Fibroblast of skin of left quadriceps (primary cell): ENCODE measurements at places on chromosomes 16 and 17.

DNA sequence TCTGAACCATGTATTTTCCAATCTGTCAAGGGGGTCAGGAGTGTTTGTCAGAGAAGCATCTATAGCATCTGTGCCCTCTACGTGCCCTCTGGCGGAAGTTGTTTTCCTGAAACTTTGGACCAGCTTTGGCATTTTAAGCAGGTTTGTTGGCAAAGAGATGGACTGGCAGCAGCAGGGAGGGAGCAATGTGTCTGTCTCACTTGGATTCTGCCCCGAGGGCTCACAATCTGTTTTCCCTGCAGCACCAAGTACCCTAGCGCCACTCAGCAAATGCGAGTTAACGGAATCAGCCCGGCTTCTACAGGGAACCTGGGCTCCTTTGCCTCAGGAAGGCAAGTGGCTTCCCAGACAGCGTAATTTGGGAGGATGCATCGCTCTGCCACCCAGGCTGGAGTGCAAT lies 17.4 kb downstream of the DUSP14 start:
- DNase-seq = no peak

GRCh38 chr16:74605332-74605731 lies 1.6 kb downstream of the GLG1 start:
- no peak for DNase-seq

- no peak for DNase-seq
Observed at GRCh38 chr17:15966879-15967248, 21.9 kb downstream of the ADORA2B start.

- DNase-seq = no peak
Observed at GRCh38 chr17:56290101-56290801, 137.0 kb downstream of the ANKFN1 start.

DNA sequence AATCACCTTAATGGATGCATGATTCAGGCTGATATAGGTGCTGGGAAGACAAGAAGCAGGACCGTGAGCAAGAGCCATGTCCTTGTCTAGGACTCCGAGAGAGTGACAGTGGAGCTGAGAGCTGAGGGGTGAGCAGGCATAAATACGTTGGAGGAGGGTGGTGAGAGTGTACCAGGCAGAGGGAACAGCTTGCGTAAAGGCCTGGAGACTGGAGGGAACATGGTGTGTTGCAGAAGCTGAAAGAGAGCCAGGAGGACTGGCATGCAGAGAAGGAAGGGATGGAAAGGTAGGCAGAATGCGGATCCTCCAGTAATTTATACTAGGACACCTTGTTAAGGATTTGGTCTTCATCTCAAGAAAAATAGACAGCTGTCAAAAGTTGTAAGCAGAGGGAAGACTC lies 653.2 kb downstream of the HS3ST4 start:
- DNase-seq = no peak

DNA sequence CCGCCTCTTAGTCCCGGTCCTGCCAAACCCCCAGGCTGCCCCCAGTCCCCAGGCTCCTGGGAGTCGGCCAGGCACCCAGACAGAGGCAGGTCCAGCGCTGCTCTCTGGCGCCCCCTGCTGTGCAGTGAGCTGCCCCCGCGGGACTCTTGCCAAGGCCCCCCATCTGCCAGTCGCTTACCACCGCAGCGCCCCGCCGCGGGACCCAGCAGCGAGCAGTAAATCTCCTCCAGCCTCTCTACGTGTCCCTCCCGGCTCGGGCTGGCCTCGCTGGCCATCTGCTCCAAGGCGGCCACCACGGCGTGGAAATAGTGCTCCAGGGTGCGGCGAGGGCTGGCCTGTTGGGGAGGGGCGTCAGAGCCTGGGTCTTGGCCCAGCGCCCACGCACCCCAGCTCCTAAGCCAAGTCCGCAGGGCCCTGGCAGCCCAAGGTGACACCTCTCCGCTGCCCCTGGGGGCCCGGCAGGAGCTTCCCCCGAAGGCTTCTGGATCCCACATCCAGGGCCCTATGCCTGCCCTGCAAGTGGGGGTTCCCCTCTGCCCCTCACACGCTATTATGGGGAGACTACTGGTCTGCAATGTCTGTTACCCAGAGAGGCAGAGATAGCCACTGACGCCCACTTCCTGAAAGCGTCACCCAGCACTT lies 33.7 kb upstream of the MFSD6L start:
- DNase-seq = no peak

GRCh38 chr16:52312716-52313115 lies 234.2 kb downstream of the TOX3 start:
- no peak for DNase-seq

- DNase-seq = no peak
Observed at GRCh38 chr17:332023-332422, 20.6 kb downstream of the RPH3AL start.

- DNase-seq = no peak
Observed at GRCh38 chr17:45246861-45247428, 14.9 kb downstream of the SPATA32 start.

- DNase-seq = no peak
Observed at GRCh38 chr16:67767953-67768352, 38.4 kb downstream of the RANBP10 start.
